Hematopoietic multipotent progenitor cell (in vitro differentiated cells): ENCODE measurements at places on chromosomes 4 and X.

DNA sequence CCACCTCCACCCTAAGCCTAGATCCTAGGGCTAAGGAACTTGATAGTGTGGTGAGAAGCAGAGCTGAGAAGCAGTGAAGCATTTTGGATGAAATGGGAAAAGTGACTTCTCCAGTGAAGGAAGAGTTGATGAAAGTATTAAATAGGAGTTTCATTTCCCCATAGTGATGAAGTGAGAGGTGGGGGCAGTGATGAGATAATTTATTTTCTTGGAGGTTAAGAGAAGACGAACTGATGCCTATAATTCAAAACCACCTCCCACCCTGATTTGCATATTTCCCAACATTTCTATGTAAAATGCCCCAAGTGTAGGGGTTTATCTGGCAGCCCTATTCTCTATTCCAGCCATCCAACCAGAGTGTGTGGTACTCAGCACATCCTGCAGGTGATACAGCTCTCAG is 6.3 kb downstream of the LONRF3 start:
- DNase-seq: no peak

- DNase-seq: no peak
Measured at GRCh38 chr4:185792384-185793115, 19.4 kb downstream of the SORBS2 start.

- DNase-seq: no peak
Measured at GRCh38 chrX:13194291-13195103, 125.4 kb downstream of the ATXN3L start.

DNA sequence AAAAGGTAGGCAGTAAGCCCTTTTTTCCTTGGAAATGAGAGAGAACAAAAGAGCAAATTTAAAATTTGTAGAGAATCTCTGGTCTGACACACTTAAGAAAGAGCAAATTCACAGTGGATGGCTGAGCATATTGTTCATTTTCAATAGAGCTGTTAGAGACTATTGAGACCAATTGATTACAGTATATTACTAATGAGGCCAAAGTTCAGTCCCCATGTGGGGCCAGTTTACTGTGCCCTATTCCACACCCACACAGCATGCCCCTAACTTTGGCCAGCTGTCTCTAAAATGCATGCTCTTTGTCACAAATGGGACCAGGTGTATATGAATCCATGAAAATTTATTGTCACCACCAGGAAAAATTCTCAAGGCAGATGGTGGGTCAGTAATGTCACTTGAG is 470.5 kb downstream of the PCDH7 start:
- no peak for DNase-seq

GRCh38 chr4:168859888-168860694 is 150.0 kb downstream of the CBR4 start:
- no peak for DNase-seq

- DNase-seq: no peak
Measured at GRCh38 chrX:45056428-45057145, 144.1 kb downstream of the DIPK2B start.

DNA sequence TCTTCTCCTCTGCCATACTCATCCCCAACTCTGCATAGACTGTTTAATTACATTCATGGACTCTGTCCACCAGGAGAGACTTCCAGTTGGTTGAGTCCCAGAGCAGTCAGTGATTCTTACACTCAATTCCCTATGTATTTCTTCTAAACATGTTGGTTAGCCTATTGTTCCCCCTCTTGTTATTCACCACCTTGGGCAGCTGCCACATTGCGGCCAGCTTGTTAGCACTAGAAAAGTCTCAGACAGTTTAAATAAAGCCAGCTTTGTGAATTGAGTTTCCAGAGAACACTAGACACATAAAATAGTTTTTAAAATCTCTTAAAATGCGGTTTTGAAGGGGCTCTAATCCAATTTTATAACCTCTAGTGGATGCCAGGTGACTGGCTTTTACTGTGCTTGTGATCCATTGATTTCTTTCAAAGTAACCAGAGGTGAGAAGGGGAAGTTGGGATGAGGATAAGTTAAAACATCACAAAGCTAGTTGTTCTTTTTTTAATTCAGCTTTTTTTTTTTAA is 827.7 kb downstream of the FSTL5 start:
- no peak for DNase-seq

DNA sequence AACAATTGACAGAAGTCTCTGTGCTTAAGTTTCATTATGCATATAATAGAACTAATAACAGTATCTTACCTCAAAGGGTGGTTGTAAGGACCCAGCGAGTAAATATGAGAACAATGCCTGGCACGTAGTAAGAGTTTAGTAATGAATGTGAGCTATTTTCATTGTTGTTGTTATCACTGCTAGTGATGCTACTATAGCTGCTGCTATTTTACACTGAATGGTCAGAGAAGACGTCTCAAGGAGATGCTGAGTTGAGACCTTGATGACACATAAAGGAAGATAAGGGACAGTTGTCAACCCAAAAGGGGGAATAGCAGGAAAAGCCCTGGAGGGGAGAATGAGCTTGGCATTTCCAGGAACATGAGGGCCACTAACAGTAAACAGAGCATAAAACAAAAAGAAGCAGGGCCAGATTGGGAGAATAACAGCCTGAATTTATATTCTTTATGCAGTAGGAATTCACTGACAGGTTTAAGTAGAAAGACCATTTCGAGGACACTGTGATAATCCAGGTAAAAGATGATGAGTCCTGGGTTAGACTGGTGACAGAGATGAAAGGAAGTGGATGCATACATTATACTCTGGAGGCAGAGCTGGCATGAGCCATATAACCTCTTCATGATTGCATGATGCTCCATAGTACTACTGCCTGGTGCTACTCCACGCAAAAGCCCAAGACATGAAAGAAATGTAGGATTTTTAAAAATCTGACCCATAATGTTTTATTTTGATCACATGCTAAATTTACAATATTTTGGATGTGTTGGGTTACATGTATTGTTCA is 23.1 kb downstream of the ATP8A1 start:
- DNase-seq: no peak

GRCh38 chr4:47239649-47240048 is 208.3 kb downstream of the GABRB1 start:
- DNase-seq: no peak

DNA sequence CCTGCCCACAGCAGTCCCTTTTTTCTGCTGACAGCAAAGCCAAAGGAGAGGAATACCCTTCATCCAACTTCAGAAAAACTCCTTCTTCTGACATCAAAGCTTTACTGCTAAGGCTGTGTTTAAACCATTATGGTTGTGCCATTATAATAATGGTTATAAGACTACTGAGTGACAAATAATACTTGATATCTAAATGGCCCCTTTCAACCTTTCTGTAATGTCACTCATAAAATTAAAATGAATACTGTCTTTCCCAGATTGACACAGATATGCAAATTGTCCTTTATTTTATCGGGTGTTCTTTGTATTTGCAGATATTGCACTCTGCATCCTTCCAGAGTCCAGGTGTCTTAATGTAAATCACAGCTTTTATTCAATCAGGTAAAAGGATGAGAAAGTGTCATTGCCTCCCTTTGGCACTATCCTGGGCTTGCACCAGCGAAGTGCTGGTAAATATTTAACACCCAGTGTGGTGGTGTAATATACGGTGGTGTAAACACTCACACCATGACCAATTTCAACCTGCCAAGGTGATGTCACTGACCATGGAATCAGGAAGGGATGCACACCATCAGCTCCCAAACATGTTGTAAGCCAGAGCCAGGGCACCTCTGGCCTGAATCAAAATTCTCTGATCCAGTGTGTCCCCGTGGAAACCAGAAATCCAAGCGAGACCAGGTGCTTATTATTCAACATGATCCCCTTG is 139.4 kb upstream of the TENM3 start:
- DNase-seq: no peak

GRCh38 chr4:145189981-145190380 is 9.6 kb upstream of the OTUD4 start:
- DNase-seq: no peak

GRCh38 chr4:4333265-4333706 is 43.2 kb downstream of the ZBTB49 start:
- DNase-seq: no peak

- no peak for DNase-seq
Measured at GRCh38 chrX:48890934-48891401, 6.6 kb downstream of the TIMM17B start.

GRCh38 chr4:13588954-13589353 is 38.6 kb downstream of the BOD1L1 start:
- no peak for DNase-seq

GRCh38 chrX:40109288-40110008 is 11.7 kb upstream of the BCOR start:
- no peak for DNase-seq

DNA sequence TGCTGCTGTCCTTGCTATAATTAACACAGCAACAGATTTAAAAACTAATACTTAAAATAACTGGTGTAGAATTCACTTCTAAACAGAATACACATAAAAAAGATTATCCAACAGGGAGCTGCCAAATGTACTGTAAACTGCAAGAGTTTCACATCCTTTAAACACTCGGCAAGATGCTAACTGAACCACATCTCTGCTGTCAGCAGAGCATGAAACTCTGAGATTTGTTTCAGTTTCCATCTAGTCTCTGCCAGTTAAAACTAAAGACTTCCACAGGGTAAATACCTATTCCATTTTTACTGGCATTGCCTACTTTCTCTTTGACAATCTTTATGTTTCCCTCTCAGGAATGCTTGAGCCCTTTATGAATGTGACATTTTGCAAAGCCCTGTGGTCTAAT is 127.7 kb downstream of the SLC7A11 start:
- no peak for DNase-seq

GRCh38 chrX:1661048-1661921 is 46.4 kb downstream of the ASMT start:
- DNase-seq: peak; percentile 73

- DNase-seq: peak; percentile 88
Measured at GRCh38 chrX:46791927-46792809, 33.2 kb upstream of the SLC9A7 start.

DNA sequence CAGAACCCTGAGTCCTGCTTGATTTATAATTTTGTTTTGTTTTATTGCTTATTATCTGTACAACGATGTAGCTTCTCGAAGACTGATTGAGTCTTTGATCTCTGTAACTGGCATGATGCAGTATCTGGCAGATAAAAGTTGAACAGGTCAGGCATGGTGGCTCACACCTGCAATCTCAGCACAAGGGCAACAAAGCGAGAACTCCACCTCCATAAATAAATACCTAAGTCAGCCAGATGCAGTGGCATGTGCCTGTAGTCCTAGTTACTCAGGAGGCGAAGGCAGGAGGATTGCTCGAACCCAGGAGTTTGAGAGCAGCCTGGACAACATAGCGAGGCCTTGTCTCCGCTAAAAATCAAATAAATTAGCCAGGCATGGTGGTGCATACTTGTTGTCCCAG is 15.7 kb upstream of the WDR19 start:
- no peak for DNase-seq

- DNase-seq: peak; percentile 30
Measured at GRCh38 chrX:41236629-41237028, 97.3 kb upstream of the DDX3X start.

GRCh38 chrX:134239016-134239415 is 2.0 kb downstream of the CCDC160 start:
- DNase-seq: no peak

GRCh38 chr4:80286451-80286850 is 20.0 kb downstream of the FGF5 start:
- DNase-seq: no peak

DNA sequence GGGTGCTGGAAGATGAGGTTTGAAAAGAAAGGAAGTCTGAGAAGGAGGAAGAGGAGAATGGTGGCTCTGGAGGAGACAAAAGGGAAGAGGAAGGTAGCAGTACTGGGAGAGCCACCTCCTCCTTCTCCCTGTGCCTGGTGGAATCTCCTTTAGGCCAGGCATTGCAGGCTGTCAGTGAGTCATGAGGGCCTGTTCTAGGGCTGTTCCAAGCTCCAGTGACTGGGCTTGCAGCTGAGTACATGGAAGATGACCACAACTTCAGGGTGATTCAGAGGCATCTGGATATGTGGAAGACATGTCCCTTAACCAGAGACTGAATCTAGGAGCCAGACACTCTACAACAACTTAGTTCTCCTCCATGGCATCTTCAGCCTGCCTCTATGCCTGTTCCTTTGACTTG is 107.8 kb downstream of the EFNB1 start:
- DNase-seq: no peak

DNA sequence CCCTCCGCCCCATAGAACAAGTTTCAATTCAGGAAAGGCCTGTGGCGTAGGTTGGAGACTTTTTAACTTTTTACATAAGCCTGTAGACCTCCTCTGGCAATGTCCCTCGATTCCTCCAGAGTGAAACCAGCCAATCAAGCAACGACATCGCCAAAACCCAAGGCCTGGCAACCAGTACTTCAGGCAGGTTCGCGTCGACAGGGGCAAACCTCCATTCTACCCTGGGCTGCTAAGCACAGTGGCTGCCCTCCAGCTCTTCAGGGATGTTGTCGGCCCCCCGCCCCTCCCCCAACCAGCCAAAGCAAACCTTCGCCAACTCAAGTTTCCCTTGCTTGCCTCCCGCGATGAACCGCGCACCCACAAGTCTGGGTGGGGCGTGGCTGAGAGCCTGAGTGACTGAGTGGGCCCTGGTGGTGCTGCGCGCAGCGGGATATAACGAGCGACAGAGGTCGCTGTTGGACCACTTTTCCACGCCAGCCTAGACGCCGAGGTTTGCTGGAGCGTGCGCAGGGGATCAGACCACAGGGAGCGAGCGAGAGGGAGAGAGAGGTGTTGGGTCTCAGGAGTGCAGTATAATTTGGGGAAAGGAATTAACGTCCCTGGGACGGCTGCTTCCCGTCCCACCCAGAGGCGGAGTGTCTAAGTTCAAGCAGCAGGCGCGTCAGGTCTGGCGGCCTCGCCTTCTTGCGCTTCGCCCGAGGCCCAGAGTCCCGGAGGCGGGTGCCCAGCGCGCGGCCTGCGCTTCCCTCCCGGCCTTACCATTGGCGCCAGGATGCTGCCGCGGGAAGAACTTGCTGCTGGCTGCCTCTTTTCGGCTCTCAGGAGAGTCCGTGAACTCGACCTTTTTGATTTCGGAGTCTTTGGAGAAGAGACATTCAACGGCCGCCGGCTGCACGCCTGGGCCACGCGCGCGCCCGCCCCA is 9.0 kb upstream of the PITX2 start:
- DNase-seq: no peak

- DNase-seq: no peak
Measured at GRCh38 chr4:184392748-184393559, 81.4 kb downstream of the IRF2 start.

DNA sequence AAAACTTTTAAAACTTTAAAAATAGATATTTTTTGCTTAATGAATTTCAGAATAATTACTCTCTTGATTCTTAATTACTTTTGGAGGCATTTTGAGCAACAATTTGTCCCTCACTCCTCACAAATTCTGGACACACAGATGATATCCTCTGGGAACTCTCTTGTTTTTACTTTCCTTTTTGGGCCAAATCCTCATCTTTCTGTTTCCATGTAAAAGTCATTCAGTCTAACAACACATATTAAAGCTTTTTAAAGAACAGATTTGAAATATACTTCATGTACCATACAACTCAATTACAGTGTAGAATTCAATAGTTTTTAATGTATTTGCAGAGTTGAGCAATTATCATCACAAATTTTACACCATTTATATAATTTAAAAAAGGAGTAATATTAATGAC is 983.1 kb downstream of the STIM2 start:
- DNase-seq: no peak

DNA sequence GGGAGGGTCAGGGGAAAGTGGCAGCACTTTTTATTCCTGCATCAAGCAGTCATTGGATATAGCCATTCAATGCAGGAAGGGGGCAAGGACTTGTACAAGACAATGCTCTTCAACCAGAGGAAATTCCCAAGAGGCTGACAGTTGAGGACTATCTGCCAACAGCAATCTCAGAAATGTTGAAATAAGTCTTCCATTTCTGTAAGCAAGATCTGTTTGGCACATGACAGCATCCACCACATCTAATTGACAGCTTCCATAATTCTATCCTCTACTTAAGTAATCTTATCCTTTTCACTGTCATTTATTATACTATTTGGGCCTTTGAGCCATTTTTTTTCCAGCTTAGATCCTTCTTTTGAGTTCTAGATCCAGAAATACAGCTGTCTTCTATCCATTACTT is 110.7 kb downstream of the CFAP299 start:
- DNase-seq: no peak
